ENCODE measurements at places on chromosomes 12 and 14.

DNA sequence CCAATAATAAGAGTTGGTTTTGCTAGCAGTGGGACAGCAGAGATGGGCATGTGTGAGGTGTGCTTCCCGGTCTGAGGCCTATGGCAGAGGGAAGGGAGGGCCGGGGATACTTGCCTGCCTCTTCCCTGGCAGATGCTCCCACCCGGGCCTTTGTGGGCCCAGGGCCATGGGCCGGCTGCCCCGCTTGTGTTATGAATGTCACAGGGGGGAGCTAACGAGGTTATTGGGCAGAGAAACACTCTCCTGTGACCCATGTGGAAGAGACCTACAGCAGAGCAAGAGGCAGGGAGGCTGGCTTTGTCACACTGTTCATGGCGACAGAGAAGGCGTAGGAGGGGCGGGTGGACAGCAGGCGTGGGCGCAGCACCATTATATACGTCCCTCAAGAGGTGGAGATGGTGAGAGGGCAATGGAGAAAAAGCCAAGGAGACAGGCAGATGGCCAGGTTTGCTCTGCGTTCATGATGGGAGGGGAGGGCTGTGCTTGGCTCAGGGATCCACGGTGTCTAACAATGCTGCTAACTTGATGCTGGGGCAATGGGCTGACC, 13.3 kb downstream of the CCND2 start:
- no peak for DNase-seq

GRCh38 chr12:13148485-13148847, 45.0 kb upstream of the GSG1 start:
- no peak for DNase-seq

- no peak for DNase-seq
Measured at GRCh38 chr14:77638771-77639171, 22.3 kb upstream of the SPTLC2 start.

DNA sequence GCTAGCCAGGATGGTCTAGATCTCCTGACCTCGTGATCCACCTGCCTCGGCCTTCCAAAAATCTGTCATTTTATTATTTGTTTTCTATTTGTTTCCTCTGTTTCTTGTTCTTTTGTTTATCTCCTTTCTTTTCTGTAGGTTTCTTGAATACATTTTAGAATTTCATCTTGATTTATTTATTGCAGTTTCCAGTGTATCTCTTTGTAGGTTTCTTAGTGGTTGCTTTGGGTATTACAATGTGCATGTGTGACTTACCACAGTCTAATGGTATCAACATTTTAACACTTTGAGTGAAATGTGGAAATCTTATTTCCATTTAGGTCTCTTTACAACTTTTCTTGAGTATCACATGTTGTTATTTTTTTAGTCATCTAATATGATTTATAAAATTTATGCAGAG, 29.9 kb upstream of the MUCL1 start:
- no peak for DNase-seq

DNA sequence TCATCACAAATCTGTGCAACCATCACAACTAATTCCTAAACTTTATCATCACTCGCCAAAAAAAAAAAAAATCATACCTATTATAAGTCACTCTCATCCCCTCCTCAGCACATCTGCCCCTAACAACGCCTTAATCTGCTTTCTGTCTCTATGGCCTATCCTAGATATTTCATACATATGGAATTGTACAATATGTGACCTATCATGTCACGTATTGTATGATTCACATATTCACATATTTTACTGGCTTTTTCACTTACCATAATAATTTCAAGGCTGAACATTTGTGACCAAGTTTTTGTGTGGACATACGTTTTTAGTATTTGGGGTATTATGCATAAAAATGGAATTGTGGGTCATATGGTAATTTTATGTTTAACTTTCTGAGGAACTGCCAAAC, 400.7 kb downstream of the DAD1 start:
- no peak for DNase-seq

- no peak for DNase-seq
Measured at GRCh38 chr12:124756760-124757159, 106.9 kb downstream of the SCARB1 start.

All from frontal cortex (tissue), 4 donors.